Right kidney (tissue), 9 donors: ENCODE measurements at places on chromosomes 6 and 20.

DNA sequence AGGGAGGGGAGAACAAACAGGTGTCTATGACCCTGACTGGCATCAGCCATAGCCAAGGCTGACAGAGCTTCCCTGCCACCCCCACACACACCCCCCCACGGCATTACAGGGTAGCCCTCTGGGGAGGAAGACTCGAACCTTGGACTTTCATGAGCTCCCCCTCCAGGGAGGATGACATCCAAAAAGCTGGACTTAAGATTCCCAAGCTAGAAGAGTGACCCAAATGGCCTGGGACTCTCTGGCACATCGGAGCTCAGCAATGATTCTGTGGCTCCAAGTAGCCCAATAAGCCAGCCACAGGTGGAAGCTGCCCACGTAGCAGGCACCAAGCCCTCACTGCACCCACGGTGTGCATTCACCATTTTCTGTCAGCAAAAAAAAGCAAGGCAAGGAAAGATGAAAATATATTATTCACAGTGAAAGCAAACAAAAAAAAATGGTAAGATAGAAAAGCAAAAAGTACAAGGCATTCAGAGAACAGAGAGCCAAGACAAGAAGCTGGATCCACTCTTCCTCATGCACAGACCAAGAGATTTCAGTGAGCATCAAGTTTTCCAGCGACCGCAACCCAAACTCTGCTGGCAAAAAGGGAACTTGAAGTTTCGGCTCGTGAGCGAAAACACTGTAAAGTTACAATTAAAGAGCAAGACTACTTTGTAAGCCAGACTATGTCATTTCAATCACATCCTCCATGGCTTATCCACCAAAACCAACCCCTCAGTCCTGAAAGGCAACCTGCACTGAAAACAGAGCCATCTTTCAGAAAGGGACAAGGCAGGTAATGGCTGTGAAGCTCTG lies 10.9 kb downstream of the JAG1 start:
- no peak for DNase-seq

DNA sequence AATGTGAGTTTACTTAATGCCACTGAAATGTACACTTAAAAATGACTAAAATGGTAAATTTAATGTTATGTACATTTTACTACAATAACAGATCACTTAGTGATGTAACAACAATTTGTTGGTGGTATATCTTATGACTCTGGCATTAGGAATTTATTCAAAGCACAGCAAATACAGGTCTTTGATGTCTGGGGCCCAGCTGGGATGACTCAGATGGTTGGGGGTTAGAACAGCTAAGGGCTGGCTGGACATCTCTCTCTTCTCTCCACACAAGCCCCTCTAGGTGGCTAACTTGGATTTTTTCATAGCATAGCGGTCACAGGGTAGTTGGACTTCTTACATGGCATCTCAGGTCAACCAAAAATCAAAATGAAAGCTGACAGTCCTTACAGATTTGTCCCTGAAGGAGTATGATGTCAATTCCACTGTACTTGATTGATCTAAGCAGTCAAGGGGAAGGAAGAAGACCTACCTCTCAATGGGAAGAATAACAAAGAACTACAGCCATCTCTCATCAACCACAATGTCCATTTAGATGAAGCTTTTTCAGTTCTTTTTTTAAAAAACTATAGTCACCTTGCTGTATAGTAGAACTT lies 37.5 kb upstream of the LCA5 start:
- DNase-seq: no peak

DNA sequence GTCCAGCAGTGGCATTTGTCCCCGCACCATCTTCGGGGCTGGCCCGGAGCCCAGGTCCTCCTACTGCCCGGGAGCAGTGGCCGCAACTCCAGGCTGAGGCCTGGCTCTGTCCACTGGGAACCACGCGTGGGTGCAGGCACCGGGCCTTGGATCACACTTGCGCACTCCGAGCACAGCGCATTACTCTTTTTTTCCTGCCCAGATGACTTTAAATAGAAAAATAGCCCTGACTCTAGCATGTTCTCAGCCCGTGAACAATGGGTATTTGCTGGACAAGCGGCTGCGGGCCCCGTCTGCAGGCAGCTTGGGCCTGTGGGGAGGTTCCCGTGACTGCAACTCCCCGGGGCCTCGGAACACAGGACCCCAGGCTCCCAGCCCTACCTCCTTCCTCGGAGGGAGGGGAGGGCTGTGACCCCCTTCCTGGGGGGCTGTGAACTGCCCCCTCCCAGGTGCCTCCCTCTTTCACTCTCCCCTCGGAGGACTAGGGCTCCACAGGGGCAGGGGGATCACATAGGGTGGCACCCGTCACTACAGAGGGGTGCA lies 162.2 kb downstream of the TBXT start:
- DNase-seq: peak; percentile 87

DNA sequence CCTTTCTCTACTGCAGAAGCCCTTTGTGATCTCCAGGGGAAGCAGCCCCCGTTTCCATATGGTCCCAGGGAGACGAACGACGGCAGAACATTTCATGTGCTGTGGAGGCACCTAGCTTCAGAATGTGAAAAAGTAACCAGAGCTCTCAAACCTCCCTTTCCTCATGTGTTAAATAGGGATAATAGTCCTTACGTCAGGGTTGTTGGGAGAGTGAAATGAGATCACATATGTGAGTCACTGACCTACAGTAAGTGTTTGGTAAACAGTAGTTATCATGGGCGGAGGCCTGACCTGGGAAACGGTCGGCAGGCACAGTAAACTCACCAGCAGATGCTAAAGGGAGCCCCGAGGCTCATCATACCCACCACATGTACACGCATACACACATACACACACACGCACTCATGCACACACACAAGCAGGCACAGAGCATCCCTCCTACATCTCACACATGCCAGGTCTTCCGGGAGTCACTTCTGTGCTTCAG lies 89.7 kb downstream of the LY86 start:
- no peak for DNase-seq

DNA sequence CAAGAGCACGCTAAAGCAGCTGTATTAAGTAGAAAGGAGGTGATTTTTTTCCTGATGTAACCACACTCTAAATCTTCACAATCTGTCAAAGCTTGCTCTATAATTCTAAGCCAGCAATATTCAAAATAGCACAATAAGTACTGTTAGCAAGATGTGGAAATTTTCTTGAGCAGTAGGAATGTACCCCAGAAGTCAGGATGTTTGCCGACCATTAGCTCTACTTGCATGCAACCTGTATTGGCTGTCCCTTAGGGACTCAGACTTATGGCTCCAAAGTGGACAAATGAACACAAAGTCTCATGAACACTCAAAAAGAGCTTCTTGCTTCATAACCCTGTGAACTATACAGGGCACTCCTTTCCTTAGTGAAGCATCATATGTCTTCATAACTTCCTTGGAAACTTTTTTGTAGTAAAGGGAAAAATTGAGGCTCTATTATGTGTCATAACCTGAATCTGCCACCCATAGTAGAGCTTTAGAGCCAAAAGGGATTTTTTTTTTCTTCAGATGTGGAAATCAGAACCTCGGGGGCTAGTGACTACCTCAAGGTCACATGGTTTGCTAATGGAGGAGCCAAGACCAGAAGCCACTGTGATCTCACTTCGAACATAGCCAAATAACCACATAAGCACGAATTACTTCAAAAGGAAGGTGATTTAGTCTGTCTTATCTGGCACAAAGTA lies 54.5 kb downstream of the ADGRG6 start:
- no peak for DNase-seq

DNA sequence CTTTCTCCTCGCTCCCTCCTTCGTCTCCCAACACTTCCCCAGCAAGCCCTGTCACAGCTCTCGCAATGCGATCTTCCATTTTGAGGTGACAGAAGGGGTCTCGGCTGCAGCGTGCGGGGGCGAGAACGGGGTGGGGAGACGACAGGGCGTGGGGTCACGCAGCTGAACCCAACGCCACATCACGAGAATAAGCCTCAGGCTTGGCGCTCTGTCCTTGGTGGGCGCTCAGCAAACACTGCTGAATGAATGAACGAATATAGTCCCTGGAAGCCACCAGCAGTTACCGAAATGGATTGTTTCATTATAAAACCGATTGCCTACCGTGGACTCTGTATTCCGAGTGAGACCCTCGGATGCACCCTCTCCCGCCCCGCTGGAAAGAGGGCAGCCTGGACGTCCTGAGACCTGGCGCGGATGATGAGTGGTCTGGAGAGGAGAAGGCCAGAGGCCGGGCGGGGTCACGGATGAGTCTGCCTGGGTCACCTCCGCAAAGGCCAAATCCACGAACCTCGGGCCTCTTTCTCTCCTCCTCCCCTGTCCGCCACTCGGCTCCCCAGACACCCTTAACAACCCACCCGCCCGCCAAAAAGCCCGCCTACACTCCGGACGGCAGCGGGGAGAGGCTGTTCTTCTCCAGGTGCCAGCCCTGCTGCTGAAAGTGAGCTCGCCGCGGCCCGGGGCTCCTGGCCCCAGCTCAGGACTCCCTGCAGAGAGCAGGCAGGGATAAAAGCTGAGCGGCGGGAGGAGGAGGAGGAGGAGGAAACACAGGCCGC lies 3.7 kb downstream of the NRN1 start:
- DNase-seq: no peak

DNA sequence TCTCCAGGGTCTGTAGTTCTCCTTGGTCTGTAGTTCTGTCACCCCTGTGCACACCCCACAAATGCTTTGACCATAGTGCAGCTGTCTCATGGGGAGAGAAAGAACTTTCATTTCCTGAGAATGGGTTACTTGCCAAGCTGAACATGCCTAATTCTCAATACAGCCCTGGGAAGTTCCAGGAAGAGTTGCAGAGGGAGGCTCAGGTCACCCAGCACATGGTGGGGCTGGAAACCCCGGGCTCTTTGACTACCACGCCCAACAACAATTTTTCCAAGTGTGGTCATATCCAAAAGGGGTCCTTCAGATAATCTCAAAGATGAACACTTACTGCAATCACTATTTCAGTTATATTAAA lies 2.2 kb upstream of the PTPRA start:
- peak; percentile 7 for DNase-seq

DNA sequence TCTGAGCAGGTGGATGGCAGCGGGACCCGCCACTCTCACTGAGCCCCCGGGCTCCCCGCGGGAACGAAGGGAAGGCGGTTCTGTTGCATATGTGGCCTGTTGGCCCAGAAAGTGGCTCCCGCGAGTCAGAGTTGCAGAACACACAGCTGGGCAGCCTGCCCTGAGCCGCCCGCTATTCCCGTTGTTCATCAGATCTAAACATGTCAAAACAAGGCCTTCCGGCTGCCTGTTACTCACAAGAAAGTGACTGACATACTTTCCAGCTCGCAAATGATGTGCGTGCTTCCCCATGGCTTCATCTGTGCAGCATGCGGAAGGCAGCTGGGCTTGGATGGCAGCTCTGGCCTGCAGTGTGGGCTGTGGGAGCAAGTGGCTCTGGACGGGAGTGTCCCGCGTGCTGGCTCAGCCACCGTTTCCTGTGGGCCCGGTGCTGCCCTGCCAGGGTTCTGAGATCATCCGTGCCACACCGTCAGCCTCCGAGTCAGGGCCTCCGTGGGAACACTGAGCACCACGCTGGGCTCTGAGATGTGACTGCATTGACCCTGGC lies 227.3 kb downstream of the ERMARD start:
- no peak for DNase-seq

GRCh38 chr6:30747902-30748769 lies 3.8 kb upstream of the IER3 start:
- no peak for DNase-seq

- no peak for DNase-seq
Measured at GRCh38 chr20:47362361-47363219, 6.1 kb upstream of the ZMYND8 start.

GRCh38 chr20:41533537-41534136 lies 84.5 kb downstream of the CHD6 start:
- DNase-seq: no peak

DNA sequence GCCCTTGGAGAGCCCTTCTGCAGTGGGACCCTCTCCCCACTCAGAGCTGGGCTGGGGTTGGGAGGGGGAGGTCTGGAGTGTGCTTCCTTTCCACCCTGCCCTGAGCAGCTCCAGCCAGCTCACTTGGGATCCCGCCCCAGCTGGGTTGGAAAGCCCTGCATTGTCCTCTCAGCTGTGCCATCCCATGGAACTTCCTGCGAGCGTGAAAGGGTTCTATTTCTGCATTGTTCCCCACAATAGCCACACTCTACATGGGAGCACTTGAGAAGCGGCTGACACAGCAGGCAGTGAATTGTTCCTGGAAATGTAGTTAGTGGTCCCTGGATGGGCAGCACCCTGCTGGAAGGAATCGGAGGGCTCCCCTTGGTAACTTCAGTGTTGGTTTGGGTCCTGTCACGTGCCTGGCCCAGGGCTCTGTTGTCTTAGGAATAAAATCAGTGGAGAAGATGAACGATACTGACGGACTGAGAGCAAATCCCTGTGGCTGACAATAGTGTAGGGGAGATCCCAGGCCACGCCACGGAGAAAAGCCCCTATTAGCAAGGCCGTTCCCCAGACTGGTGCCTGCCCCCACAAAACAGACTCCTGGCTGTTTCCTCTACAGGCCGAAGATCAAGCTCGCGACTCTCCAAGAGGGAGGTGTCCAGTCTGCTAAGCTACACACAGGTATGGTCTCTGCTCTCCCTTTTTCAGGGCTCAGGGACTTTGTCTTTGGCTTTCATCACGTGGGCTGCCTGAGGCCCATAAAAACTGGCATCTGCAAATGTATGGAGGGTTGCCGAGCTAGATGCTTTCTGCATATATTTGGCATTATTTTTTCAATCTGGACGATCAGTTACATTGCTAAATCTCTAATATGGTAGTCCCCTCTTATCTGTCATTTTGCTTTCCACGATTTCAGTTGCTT lies 18.8 kb downstream of the DNMT3B start:
- DNase-seq: no peak

GRCh38 chr20:64261138-64261537 lies 5.6 kb downstream of the PCMTD2 start:
- peak; percentile 14 for DNase-seq

DNA sequence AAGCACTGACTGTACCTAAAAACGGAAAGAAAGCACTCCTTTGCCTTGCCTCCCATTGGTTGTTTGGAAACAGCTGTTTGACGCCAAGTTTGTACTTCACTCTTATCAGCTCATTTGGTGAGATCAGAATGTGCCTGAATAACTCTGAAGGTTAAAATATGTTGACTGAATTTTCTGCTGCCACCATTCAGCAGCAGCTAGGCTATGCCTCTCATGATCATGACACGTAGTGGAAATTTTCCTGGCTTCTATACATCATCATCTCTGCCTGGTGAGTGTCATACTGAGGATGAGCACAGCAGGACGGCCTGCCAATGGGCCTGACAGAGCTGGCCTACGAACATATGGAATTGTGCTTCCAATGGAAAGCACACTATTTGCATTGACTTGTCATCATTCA lies 704.9 kb upstream of the CITED2 start:
- no peak for DNase-seq

DNA sequence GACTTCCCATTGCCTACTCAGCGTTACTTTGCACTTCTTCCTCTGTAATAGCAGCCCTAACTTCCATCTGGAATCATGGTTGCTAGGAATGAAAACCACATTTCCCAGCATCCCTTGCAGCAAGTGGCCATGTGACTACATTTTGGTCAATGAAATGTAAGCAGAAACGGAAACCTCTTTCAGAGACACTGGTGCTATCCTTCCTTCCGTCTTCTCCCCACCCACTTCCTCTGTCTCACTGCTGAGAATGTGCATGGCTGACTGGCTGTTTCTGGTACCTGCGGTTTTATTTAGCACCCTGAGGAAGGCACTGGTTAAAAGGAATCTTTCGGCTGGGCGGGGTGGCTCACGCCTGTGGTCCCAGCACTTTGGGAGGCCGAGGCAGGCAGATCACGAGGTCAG lies 107.4 kb downstream of the SCML4 start:
- no peak for DNase-seq
